ENCODE measurements at places on chromosomes 13 and 19.

GRCh38 chr13:30371649-30372265, 50.5 kb upstream of the UBE2L5 start:
- peak; percentile 54 for DNase-seq

GRCh38 chr13:98796798-98797197, 44.3 kb upstream of the SLC15A1 start:
- DNase-seq = no peak

DNA sequence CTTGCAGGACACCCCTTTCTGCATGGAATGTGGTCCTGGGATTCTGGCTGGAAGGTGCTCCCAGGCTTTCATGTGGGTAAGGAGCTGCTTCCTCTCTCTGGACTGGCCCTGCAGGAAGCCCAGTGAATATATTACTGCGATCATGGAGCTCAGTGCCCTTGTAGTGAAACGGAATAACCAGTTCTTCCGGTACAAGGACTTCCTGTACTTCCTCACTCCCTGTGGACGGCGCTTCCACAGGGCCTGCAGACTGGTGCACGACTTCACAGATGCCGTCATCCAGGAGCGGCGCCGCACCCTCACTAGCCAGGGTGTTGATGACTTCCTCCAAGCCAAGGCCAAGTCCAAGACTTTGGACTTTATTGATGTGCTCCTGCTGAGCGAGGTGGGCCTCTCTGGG, 8.0 kb downstream of the CYP4F8 start:
- DNase-seq = no peak

GRCh38 chr19:13302526-13303270, 152.5 kb downstream of the IER2 start:
- no peak for DNase-seq

DNA sequence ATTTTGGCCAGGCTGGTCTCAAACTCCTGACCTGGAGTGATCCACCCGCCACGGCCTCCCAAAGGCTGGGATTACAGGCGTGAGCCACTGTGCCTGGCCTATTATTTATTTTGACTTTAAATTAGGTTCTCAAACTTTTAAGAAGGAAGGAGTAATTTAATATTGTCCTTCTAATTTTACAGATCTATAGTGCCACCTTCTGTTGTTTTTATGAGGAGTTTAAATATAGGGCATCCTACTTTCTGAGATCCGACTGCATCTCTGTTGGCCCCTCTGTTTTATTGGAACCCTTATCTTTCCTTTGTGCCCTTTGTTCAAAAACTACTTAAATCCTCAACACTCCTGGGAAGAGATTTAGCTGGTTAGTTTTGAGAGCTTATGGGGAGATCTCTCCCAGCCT, 25.4 kb upstream of the ZMYM5 start:
- DNase-seq = no peak

- no peak for DNase-seq
These were observed 4.6 kb upstream of the CCNP start for GRCh38 chr19:40231057-40231456.

DNA sequence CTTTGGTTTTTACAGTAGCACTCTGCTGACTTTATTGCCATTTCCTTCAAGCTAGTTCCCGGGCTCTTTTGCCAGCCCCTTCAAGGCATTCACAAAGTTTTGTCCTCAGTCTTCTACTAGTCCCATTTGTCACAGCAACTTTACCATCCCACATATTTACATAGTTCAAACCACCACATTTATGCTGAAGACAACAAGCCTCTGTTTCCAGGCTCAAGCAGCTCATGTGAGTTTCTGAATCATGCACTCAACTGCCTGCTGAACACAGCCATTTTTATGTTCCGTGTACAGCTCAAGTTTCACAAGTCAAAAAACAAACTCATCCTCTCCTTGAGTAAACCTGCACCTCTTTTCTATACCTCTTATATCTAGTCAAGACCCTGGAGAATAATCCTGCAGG, 977.0 kb upstream of the SLC10A2 start:
- DNase-seq = no peak

DNA sequence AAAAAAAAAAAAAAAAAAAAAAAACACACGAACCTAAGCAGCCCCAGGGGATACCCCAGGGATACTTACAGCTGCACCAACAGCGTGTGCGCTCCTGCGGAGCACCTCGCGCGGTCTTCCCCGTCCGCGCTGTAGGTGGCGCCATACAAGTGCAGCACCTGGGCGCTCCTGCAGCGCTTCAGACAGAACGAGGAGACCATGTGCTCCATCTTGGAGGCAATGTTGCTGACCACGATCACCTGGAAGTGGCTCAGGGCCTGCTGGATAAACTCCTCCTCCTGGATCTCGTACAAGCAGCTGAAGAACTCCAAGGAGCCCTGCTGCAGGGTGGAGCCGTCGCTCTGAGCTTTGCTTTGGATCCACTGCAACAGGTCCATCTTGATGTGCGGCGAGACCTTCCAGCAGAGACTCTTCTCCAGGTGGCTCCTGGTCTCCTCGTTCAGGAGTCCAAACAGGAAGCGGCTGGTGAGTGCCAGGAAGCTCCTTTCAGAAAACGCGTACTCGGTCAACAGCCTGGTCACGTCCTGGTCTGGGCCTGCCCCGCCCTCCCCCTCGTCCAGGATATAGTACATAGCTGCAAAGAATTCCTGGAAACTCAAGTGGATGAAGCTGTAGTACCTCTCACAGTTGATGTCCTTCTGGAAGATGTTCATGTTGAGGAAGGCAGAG, 14.5 kb downstream of the NLRP12 start:
- peak; percentile 5 for DNase-seq

- DNase-seq = no peak
These were observed 2.4 kb downstream of the ATP8B3 start for GRCh38 chr19:1809678-1810077.

GRCh38 chr13:94006296-94006695, 473.2 kb downstream of the DCT start:
- no peak for DNase-seq

GRCh38 chr19:4935444-4935843, 26.1 kb downstream of the UHRF1 start:
- no peak for DNase-seq

DNA sequence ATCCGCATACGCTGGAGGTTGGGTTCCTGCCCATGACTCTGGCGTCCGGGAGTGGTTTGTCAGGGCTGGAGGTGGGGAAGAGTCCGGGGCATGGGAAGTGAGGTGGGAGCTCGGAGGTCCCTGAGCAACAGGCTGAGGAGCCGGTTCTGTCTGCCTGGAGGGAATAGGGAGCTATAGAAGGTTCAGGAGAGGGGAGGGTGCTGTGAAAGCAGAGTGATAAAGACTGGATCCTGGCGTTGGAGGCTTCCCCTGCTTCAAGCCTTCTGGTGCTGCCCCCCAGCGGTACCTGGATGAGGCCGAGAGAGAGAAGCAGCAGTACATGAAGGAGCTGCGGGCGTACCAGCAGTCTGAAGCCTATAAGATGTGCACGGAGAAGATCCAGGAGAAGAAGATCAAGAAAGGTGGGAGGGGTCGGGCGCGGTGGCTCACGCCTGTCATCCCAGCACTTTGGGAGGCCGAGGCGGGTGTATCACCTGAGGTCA, 2.6 kb downstream of the HMG20B start:
- no peak for DNase-seq

DNA sequence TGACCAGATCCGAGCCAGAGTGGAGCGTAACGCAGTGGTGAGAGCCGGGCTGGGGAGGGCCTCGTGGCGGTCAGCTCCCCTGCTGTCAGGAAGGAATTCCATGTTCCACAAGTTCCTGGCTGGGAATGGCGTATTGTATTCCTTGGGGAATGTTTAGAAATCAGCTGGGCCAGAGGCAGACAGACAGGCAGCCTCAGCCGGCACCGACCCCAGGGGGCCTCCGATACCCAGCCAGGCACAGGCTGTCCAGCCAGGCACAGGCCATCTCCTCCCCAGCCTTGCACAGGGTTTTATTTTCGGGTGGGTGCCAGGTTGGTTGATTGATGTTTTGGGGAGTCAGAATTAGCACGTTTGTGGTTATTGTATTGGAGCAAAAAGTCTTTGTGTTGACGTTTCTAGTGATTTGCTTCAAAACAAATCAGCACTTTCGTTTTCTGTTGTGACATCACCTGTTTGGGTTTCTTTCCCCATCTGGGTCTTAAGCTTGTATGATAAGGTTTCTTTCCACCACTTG, 126.6 kb upstream of the MCF2L start:
- no peak for DNase-seq

DNA sequence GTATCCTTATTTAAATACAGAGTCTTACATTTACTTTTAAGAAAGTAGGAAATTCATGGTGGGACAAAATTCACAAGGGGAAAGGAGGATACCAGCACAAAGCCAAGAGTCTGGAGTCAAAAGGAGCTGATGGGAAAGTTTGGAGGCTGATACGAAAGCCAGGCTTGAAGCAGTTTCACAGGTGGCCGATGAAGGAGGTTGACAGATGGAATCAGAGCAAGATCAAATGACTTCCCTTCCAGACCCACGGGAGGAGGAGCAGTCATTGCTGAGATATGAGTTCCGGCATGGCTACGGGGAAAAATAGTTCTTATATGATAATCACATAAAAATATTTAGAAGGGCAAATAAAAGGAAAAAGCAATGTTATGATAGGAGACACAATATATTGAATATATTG, 65.0 kb downstream of the DGKH start:
- no peak for DNase-seq

GRCh38 chr13:42484386-42484785, 89.6 kb upstream of the TNFSF11 start:
- DNase-seq = no peak

All from activated naive CD8-positive, alpha-beta T cell treated with anti-CD3 and anti-CD28 coated beads for 36 hours (primary cell).